ENCODE measurements at places on chromosomes 2 and 18.

DNA sequence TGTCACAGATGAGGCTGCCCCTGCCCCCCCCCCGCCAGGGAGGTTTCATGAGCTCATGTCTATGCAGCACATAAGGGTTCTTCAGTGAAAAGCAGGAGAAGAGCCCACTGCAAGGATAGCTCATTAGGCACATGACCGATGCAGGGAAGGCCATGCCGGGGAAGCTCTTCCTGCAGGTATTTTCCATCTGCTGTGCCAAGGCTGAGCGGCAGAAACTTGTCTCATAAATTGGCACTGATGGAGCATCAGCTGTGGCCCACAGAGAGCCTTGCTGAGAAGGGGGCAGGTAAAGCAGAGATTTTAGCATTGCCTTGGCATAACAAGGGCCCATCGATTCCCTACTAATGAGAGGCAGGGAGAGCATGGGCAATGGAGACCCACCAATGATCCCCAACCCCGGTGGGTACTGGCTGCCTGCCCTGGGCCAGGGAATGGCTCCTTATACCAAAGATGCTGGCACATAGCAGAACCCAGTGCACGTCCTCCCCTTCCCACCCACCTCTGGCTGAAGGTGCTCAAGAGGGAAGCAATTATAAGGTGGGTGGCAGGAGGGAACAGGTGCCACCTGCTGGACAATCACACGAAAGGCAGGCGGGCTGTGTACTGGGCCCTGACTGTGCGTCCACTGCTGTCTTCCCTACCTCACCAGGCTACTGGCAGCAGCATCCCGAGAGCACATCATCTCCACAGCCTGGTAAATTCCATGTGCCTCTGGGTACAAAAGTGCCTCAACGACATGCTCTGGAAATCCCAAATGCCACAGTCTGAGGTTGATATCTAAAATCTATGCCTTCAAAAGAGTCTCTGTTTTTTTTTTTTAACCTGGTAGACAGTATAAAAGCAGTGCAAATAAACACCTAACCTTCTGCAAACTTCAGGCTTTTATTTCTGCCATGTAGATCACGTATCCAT lies 41.4 kb downstream of the STEAP3 start:
- DNase-seq, result no peak

DNA sequence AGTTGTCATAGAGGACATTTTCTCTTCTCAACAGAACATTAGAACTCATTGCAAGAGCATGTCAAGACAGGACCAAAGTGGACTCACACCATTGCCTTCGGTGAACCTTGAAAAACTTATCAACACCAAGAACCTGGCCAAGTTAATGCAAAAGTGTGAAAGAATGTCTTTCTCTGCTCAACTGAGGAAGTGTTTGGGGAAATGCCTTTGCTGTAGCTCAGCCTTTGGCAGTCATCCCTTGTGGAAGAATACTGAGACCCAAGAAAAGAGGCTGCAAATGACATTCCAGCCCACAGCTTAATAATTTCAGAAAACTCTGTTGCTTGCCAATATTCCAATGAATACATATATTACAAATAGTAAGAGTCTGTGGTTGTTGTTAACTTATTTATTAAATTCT lies 728.8 kb upstream of the PIK3C3 start:
- peak; percentile 4 for DNase-seq

DNA sequence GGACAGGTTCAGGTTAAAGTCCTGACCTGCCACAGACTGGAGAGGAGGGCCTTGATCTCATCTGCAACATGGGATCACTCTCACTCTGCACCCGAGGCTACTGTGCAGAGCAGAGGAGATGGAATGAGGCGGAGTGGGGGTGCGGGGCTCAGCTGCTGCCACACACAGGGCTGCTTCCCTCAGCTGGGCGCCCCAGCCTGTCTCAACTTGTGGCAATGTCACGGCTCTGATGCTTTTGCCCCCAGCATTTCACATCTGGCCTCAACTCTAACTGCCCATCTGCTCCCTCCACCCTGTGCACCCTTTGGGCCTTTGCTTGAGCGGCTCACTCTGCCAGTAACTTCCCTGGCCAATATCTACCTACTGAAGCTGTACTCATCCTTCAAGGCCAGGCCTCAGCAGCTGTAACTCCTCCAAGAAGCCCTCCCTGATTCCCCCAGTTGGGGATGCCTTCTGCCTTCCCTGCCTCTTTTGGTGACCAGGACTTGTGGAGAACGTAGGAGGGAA lies 70.3 kb downstream of the POLR1A start:
- no peak for DNase-seq

- no peak for DNase-seq
Measured at GRCh38 chr2:144354953-144355352, 165.0 kb downstream of the ZEB2 start.

DNA sequence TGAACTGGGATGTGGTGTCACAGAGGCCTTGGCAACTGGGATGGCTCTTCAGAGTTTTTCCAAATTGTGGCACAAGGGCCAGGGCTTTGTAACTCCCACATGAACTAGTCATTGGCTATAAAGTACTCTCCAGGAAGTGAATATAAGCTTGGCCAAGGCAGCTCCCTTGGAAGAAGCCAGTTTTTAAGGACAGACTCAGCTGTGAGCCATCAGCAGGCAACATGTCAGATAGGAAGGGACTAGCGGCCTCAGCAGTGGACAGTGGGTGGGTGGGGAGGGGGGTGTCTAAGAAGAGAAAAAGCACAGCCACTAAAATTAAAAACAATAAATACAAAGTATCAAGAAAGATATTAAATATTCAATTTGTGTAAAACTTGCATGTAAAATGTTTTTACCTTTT lies 691.1 kb upstream of the PIK3C3 start:
- DNase-seq, result no peak

DNA sequence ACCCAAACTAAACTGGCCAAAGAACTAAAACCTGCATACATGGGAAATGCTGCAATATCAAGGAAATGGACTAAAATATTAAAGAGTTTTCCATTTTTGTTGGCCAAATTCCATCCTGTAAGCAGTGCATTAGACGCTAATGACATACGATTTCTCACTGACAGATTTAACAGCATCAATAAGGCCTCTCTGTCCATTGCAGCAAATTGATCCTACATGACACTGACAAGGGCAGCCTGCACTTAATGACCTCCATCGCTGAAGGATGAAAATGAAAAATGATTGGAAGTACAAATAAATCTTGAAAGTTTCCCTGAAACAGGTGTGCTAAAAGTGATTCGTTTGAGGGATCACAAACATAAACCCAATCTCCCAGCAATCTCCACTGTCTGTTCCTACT lies 317.6 kb upstream of the KLHL14 start:
- no peak for DNase-seq

DNA sequence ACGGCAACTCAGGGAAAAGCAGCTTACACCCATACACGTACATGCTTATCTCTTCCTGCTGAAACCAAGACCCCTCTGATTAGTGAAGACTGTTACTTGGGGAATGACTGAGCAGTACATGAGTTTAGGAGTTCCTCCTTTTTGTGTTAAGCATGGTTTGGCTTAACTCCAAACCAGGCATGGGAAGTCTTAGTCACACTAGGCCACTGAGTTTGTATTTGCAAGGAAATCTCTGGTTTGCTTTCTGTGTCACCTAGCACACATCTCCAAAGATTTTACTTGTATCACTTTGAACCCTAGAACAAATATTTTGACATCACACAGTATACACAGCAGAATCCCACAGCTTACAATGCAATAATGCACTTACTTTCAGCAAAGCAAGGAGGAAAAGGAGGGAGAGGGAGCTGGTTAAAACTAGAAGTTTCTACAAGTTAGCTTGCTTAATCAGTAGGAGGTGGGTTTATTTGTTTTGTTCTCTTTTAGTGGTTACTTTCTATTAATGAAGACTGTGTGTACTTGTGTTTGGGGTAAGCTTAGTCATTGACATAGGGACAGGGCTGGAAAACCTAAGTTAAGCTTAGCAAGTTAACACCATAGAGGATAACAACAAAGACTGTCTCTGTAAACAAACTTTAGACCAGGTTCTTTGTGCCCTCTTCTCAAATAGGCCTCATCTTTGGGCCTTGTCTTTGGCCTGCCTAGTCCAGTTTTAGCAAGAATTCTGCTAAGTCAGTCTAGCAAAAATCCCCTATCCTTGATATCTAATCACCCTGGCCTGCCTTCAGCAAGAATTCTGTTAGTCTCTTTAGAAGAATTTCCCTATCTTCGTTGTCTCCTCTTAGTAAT lies 219.4 kb downstream of the MREG start:
- peak; percentile 90 for DNase-seq

DNA sequence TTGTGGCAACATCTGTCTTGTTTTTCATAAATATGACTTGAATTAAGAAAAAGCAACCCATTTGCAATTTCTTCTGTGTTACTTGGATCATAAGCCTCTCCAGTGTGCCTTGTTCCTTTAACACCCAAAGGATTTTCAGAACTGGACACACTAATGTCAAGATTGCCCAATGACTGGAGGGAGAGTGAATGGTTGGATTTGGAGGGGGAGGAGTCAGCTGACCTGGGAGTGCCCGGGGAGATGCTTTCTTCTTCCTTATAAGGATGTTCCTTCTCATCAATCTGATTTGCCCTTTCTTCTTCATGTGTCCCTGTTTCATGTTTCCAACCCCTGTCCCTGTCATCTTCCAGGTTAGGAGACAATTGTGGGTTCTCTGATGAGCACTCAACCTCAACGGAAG lies 48.8 kb downstream of the ALPK2 start:
- DNase-seq, result no peak

DNA sequence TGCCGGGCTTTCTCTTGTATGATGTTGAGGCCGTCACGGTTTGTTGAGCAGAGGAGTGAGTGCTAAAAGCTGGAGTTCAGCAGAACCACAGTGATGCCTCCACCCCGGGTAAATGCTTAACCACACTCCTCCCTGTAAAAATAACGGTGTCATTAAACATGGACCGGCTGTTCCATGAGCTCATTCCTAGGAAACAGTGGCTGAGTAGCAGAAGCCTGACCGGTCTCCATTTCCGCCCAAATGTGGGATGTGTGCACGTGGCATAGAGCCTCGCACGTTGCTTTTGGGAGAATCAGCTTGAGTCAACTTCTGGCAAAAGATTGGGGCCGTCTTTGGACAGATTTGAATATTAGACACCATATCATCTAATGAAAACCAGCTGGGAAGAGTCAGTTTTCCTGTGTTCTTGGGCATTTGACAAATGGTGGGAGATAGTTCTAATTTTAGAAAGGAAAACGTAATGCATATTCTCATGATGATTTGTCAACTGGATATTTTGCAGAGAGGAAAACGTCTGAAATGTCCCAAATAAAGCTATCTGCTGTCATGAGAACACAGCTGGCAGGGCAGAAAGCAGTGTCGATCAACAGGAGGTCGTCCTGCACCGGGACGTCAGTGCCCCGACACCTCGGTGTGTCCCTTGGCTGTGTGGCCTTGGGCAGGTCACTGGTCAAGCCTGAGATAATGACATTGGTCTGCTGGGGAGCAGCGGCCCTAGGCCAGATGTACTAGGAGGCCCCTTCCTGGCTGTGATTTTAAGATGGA lies 42.4 kb downstream of the LRRFIP1 start:
- DNase-seq, result no peak

DNA sequence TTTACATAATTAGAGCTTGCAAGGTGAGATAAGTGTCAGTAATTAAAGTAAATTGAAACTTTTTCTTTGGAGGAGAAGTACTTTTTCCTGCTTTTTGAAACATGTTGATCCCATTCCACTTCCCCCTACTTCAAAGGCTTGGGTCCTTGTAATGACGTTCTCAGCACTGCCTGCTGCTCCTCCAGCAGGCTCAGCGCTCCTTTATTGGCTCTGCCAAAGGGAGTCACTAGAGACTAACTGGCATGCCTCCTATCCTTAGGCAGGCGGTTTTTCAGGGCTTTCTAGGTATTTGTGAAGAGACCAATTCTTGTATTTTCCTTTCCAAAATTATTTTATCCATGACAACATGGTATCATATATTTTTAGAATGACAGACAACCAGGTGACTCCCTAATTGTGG lies 43.9 kb upstream of the ACADL start:
- no peak for DNase-seq

DNA sequence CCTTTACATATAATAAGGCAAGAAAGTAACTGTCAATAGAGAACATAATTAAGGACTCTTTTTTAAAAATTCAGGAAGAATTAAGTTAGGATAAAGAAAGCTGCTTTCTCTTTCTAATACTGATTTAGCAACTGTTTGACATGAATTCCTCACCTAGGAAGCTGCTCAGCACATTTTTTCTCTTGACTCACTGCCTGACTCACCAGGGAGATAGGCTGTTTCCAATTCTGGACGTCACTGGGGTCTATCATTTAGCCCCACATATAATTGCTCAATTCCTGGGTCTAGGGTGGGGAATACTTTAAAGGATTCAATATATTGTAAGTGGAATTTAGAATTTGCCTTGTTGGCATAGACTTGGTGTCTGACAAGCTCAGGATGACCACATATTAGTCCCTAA lies 50.8 kb upstream of the UGP2 start:
- DNase-seq, result no peak

DNA sequence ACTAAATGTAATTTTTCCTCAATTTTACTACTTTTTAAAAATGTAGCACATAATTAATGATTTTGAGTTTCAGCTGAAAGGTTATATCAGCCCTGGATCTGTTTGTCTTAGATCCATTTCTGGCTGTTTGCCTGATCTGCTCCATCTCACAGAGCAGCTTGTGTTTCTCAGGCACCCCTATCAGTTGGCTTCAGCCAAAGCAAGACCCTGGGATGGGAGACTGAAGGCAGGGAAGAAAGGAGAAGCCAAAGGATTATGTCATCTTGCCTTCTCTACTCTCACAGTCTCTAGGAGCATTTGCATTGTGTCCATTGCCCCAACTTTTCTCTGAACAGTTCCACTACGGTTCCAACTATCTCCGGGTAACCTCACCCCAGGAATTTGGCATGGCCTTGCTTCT lies 110.5 kb downstream of the CCDC148 start:
- no peak for DNase-seq

- no peak for DNase-seq
Measured at GRCh38 chr18:78688916-78689315, 290.7 kb upstream of the SALL3 start.
